ENCODE measurements at places on chromosomes 2 and 18.

GRCh38 chr2:176614049-176614448, 344.8 kb downstream of the MTX2 start:
- DNase-seq: no peak

GRCh38 chr2:127407661-127408003, 10.6 kb upstream of the PROC start:
- DNase-seq: no peak

- DNase-seq: no peak
These were observed 66.2 kb downstream of the MDH1 start for GRCh38 chr2:63654959-63655358.

DNA sequence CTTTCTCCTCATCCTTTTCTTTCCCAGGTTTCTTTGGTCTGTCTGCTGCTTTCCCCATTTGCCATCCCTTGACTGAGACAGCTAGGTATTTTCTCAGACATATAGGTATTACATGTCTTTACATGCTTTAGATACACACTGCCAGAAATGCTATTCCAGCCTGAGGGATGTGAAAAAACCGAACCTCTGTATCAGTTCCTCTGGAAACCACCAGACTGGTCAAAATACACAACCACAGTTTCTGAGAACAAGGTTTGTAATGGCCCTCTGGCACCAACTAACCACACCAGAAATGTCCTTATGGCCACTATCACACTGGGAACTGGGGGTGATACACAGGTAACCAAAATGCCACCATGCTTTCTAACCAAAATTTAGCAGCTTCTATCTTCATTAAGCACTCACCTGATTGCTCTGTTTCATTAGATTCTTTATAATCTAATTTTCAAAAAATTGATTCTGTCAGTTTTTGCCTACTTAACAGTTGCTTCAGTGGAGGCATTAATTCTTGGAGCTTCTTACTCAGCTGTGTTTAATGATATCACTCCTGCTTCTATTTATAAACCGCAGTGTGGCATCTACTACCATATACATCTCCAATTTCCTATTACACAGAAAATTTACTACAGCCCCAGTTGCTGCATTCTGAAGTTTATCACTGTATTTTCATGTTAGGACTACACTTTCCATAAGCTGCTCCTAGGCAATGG, 243.5 kb downstream of the WDPCP start:
- no peak for DNase-seq

DNA sequence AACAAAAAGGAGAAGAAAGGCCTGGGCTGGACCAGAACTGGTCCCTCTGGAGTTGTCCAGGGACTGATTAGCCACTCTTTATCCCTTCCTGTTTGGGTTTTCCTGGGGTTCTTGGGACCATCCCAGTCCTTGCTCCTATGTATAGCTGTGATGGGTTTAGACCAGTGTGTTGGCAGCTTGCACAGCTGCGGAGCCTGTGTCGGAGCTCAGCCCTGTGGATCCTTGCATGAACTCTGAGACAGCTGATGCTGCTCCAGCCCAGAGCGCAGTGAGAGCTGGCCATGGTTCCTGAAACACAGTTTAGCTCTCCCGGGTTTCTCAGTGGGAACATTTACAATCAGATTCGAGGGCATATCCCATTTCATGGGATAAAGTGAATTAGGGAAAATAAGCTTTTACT, 16.9 kb downstream of the IMPA2 start:
- DNase-seq: no peak

DNA sequence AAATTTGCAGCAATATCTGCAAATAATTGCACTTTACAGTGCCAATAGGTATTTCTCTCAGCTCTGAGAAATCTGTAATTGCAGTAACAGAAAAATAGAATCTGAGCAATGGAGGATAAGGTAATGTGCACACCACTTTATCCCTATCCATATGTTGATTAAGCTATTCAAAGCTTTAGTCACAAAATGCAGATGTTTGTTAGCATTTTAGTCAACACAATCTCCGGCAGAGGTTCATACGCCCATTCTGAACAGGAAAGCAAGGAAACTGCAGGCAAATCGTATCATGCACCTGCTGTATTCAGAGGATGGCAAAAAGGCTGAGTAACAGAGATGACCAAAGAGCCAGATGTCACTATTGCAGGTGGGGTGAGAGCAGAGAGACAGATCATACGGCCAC, 566.2 kb upstream of the CDH2 start:
- no peak for DNase-seq

DNA sequence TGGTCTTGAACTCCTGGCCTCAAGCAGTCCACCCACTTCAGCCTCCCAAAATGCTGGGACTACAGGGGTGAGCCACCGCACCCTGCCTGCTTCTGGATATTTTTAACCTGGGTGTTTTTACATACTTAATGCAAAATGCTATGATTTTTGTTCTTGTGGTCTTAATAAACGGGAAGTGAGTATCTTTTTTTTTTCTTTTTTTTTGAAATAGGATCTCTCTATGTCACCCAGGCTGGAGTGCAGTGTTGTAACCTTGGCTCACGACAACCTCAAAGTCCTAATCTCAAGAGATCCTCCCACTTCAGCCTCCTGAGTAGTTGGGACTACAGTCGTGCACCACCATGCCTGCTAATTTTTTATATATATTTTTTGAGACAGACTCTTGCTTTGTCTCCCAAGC, 19.2 kb upstream of the ASXL2 start:
- no peak for DNase-seq

- DNase-seq: no peak
These were observed 40.8 kb downstream of the PDIA6 start for GRCh38 chr2:10771786-10772185.

GRCh38 chr2:135086222-135086621, 34.1 kb downstream of the RAB3GAP1 start:
- no peak for DNase-seq

DNA sequence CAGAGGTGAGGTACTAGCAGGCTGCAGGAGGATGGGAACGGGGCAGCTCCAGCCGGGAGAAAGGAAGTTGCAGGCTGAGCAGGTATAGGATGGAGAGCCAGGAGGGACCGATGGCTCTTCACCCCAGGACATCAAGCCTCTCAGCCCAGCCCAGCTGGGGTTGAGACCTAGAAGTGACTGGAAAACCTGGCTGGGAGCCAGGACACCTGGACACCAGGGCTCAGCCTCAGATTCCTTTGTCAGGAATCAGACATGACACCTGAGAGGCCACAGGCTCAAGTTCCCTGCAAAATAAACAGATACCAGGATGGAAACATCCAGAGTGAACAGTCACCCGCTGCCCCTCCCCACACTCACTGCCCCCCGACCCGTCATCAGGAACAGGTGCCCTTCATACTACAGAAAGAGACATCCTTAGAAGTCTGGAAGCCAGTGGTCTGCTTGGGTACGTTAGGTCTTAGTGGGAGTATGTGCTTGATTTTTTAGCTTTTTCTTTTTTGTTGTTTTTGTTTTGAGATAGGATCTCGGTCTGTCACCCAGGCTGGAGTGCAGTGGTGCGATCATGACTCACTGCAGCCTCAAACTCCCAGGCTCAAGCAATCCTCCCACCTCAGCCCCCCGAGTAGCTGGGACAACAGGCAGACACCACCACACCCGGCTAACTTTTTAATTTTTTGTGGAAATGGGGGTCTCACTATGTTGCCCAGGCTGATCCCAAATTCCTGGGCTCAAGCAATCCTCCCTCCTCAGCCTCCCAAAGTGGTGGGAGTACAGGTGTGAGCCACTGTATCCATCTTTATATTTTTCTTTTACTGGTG, 95.7 kb upstream of the STPG4 start:
- no peak for DNase-seq

DNA sequence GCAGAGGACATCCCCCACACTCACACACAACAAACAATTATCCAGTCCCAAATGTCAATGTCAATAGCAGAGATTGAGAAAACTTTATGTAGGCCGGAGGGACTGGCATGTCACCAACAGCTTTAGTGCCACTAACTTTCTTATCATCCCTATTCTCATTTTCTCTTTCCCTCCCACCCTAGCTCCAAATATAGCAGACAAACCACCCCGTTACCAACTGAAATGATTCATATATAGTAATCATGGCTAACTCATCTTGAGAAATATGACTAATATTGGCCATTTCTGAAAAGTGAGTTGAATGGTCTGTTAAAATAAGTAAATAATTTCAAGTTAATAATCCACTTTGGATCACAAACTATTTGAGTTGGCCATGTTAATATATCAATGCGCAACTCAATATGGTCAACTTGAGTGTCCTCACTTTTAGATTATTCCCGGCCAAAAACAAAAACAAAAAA, 242.1 kb upstream of the RND3 start:
- DNase-seq: no peak

DNA sequence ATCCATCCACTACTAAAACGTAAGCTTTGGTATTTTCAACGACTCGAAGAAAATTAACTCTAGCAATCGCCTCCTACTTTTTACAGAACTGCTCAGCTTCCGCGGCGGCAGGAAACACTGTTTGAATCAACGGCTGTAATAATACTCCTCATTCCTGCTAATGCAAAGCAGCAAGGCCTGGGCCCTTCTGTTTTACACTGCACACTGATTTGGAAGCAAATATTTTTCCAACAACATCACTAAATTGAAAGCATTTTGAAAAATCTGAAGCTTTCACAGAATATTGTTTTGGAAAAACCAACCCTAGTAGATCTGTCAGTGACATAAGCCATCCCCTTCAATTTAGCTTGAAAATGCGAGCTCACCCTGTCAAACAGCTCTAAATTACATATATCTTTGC, 261.2 kb downstream of the TXNL1 start:
- no peak for DNase-seq

DNA sequence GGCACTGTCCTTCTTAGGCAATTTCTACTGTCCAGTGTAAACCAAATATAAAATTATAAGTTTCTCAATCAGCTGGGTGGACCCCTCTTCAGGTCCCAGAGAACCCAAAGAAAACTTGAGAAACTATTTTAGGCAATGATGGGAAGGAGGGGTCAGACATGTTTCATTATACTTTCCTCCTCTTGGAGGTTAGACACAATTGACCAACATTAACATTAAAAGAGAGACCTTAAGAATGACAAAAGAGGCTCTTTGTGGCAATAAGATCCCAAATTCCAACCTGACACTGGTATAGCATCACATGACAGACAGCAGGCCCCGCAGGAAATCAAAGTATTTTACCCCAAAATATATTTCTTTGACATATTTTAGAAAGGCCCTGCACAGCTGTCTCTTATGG, 73.1 kb downstream of the LRRTM1 start:
- no peak for DNase-seq

GRCh38 chr2:200476836-200477235, 33.0 kb downstream of the KCTD18 start:
- DNase-seq: no peak

DNA sequence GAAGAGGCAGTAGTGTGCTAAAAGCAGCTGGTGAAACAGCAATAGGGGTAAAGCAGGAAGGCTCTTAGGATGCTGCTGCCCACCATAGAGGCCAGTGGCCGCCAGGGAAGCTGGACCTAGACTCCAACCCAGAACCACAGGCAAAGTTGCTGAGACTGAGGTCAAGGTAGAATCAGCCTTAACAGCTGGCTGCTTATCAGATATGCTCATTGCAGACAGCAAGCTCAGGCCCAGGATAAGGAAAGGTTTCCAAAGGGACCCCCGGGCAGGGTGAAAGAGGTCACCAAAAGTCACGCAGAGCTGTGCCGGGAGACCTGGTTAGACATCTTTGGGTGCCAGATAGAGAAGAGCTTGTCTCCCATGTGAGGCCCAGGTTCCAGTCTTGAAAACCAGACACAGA, 42.9 kb upstream of the EPG5 start:
- DNase-seq: no peak

GRCh38 chr18:63578357-63578958, 8.7 kb upstream of the SERPINB13 start:
- peak; percentile 39 for DNase-seq

DNA sequence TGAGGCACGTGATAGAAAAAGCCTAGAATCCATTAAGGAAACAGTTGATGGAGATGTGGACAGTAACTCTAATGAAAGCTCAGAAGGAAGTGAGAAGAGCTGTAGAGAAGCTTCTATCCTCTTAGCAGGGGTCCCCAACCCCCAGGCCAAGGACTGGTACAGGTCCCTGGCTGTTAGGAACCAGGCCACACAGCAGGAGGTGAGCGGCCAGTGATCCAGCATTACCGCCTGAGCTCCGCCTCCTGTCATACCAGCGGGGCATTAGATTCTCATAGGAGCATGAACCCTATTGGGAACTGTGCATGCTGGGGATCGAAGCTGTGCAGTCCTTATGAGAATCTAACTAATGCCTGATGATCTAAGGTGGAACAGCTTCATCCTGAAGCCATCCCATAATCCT, 8.7 kb upstream of the IMP4 start:
- DNase-seq: no peak

GRCh38 chr2:66538291-66538690, 103.4 kb downstream of the MEIS1 start:
- DNase-seq: no peak

DNA sequence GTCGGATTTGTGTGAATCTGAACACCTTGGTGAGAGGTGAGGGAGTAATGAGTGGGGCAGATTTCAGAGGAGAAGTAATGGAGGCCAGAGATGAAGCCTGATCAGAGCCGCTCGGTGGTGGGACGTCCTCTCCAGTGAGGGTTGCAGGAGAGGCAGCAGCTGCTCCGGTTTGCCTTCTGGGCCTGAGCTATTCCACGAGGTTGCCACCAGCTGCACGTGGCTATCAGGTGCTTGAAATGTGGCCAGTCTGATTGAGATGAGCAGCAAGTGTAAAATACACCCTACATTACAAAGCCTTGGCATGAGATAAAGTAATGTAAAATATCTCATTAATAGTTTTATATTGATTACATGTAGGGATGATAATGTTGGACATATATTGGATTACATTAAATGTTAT, 10.8 kb upstream of the EFHD1 start:
- DNase-seq: no peak

DNA sequence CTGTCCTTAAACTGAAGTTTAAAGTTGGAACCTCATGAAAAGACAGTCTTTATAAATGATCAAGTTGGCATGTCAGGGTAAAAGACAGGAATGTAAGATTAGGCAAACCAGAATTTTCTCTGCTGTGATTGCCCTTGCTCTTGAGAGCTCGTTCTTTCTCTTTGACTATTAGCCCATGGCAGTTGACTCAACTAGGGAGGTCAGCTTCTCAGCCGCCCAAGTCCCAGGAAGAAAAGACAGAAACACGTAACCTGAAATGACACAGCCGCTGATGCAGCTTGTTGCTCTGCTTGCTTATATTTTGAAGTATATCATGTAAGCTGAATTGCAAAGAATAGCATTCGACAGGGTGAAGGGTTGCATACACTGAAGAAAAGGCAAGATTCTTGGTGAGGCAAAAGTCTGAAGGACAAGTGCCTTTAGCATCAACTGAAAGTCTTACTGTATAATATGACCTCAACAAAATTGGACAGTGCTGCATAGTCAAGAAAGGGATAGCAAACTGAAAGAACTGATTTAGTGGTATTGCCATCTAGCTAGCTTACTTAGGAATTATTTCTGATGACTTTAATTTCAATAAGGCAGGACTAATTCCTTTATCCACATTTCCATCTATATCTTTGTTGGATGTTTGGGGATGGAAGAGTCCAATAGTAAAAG, 54.7 kb downstream of the ARHGAP15 start:
- DNase-seq: no peak

DNA sequence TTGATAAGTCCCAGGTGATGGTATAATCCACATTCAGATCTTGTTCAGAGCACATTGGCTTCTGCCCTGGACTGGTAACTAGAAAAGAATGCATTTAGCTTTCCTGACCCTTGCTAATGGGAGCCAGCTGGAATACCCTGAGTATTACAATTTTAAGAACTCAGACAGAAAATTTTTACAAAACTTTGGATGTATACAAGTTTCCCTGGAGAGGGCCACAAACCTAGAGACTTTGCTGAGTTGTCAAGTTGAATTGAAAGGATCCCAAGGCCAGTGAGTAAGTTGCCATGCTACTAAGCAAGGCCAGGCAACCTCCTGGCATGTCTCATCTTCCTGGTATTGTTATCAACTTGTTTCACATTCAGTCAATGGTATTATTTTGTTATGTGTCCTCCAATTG, 20.0 kb upstream of the NABP1 start:
- DNase-seq: no peak

All from WTC11 (cell line).